ENCODE measurements at places on chromosomes 12 and 14.

- DNase-seq = no peak
Observed at GRCh38 chr12:44930972-44931600, 55.0 kb upstream of the NELL2 start.

DNA sequence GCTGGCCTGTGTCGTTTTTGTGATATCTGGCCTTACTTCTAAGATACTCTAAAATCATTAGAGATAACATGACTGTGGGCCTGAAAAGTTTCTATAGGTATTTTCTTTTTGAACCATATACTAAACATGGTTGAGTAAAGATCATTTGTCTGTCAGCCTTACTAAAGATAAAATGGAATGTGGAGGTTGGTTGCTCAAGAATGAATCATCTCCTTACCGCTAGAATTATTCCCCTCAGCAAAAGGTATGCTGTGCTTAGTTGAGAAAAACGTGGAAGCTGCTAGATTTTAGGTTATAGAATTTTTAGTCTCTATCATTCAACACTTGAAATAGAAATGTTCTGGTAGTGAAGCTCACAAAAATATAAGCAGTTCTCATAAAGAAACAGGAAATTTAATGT is 407.3 kb downstream of the AEBP2 start:
- no peak for DNase-seq

DNA sequence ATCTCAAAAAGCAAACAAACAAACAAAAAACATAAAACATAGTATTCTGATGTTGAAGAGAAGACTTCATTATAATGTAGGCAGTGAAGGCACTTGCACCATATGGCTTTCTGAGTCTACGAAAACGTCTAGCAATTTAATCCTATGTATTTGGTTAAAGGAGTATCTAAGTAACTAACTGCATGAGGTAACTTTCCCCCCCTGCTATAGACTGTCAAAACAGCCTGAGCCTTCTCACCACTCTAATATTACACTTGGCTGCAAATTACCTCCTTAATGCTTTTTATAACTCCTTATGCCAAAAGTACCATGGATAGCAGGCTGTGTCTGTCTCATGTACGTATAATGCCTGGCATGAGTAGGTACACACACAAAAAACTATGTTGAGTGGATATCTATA is 607.6 kb upstream of the FLRT2 start:
- DNase-seq = no peak

- no peak for DNase-seq
Observed at GRCh38 chr14:30849354-30849753, 25.0 kb upstream of the COCH start.

- DNase-seq = no peak
Observed at GRCh38 chr14:46769292-46769691, 117.7 kb upstream of the RPL10L start.

DNA sequence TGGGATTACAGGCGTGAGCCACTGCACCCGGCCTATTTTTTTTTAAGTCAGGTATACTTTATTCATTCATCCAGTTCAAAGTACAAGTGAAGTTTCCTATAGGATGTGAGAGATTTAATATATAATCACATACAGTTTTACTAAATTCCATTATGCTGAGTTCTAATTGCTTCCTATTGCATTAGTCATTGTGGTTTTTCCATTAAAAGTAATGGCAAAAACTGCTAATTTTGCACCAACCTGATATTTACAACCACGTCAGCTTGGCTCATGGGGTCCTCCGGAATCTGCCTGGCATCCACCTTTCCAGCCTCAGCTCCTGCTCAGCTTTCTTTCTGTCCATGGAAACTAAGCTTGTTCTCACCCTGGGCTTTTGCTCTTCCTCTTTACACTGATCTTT is 67.0 kb upstream of the CSRP2 start:
- no peak for DNase-seq

GRCh38 chr12:38878333-38878705 is 27.1 kb downstream of the CPNE8 start:
- DNase-seq = no peak

DNA sequence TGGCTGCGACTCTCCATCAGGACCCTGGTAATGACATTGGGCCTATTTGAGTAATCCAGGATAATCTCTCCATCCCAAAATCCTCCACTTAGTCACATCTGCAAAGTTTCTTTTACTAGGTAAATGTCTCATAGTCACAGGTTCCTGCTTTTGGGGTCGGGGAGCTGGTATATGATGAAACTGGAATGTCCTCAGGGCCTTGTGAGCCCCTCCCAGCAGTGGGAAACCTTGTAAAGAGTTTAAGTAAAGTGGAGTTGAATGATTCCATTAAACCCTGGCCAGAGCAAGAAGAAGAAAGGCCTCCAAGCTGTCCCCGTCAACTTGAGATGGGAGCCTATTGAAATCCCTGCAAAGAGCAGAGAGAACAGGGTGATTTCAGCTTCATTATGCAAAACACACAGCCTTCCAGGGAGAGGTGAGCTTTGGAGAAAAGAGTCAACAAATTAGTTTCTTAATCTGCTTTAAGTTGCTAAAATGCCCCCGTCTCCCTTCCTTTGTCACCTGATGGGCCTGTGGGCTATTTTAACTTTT is 12.6 kb downstream of the WSCD2 start:
- DNase-seq = peak; percentile 9

GRCh38 chr14:54172562-54172961 is 215.9 kb upstream of the BMP4 start:
- DNase-seq = no peak

DNA sequence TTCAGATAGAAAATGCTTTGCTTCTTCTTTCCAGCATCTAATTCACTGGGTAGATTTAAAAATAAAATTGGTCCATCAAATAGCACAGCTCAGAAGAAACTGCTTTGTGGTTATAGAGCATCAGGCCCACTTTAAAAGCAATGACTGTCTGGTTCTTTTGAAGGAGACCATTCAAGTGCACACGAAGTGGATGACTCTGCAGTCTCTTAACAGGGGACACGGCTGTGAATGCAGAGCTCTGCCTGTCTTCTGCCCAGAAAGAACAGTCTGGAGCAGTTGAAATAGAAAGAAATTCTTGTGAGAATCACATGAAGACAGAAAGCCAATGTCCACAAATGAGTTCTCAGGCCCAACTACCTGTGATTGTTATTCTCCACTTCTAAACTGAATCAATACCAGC is 138.7 kb upstream of the PLEKHA5 start:
- DNase-seq = no peak

GRCh38 chr12:104579718-104580495 is 123.2 kb downstream of the CHST11 start:
- no peak for DNase-seq

GRCh38 chr14:56131004-56131864 is 13.0 kb downstream of the PELI2 start:
- DNase-seq = no peak

DNA sequence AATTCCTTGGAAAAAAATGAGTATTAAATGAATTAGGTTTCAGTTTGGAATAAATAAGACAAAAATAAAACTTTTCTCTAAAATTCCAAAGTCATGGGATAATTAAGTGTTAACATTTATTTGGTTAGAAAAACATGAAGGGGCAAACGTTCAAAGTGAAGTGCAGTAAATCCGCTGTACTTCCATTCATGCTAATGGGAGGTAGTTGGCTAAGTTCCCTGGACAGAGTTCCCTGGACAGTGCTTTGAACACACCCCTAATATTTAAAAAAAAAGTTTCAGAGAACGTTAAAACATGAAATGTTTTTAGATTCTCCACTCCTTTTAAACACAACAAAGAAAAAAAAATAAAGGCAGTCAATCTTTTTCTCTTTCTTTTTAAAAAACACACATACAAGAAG is 16.3 kb downstream of the ALX1 start:
- no peak for DNase-seq

DNA sequence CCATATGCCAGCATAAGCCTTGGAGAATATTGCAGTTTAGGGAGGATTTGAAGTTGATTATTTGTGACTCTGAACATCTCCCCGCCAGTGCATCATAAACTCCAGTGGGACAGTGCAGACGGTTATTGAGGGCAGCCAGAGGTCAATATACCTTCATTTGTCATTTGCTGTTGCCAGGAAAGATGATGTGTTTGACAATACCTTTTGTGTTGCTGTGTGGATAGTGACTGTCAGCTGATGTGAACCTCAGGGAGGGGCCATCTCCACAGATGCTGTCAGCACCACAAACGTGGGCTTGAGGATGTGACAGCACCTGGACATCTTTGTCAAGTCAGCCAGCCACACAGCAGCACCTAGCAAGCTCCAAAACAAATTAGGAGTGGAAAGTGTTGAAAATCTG is 11.5 kb downstream of the CCDC198 start:
- no peak for DNase-seq

DNA sequence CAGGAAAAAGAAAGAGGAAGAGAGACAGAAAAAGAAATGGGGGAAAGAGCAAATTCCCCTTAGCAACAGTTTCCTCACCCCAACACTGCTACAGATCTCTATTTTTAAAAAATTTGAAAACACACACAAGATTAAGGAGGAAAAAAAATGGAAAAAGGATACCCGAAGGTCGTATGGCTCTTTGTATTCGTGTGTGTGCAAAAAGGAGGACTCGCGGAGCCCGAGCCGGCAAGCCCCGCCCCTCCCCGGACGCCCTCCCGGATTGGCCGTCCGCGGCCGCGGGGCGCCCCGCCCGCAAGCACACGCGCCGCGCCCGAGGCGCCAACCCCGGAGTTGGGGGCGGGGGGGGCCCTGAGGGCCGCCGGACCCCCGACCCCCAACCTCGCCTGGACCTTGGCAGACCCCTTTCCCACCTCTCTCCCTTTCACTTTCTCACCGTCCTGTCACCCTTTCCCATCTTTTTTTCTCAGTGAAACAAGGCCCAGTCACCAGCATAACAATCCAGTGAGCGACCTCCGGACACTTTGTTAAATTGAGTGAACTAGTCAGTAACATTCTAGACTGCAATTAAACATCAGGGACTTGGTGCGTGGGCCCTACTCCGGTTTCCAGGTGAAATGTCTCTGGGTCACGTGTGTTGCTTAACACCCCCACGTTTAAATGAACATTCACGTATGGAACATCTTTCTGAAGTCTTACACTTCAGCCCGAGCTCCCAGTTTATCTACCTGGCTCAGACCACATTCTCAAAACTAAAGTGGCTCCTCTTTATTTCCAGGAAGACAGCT is at the start of gene C14orf93:
Gene C14orf93, minus strand, starts transcription at position 205 of the 788 bp plus-strand sequence. CDS start 11,120 bp downstream, outside the sequence.
- DNase-seq = peak; percentile 90

- DNase-seq = no peak
Observed at GRCh38 chr14:74962493-74962892, 7.1 kb upstream of the PGF start.

DNA sequence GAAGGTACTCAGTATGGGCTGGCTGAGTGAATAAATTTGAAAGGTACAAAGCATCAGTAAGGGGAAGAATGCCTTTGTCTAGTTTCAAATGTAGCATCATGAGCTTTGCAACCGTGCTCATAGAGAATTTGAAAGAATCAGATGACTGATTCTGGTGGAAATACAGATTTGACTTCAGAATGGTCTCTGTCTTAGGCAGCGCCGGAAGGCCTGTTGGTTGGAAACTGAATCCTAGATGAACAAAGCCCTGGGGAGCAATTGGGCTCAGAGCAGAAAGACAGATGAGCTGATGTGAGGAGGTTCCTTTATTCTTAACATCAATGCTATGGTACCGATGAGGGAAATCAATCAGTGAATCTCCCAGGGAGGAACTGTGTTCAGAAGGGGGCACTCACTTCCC is 137.3 kb downstream of the SNAPC1 start:
- no peak for DNase-seq

DNA sequence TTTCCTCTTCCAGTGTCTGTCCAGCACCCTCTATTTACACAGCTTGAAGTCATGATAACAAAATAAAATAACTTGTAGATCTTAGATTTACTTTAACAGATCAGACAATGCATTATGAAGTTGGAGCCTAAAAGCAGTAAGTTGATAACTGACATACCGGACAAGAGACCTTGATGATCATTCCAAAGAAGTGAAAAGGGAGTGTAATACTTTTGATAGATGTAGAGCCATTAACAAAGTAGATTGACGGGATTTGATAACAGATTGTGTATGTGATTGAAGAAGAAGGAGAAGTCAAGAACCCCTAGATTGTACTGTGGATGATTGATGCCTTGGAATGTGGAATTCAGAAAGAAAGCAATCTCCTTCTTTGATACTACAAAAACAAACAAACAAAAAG is 403.8 kb upstream of the MGAT4C start:
- no peak for DNase-seq

GRCh38 chr14:65141523-65141922 is 39.2 kb upstream of the MAX start:
- no peak for DNase-seq

DNA sequence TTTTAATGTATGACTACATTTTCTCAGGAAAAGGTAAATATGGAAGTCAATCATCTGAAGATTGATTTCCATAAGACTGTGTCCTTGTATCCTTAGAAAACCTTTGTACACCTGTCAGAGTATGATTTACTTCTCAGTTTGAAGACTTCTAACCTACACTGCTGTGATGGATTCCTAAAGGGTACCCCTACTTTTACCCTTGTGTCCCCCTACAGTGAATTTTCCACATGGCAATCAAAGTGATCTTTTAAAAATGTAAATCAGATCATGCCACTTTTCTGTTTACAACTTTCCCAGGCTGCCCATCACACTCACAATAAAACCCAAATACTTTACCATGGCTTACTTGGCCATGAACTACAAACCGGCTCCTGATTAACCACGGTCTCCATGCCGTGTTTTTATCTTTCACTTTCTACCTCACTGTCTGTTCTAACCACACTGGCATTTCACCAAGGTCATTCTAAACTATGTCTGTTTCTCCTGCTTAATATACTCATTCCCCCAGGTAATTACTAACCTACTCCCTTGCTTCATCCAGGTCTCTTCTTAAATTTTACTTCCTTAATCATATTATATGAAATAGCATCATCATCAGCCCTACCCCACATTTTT is 8.1 kb downstream of the DNAI7 start:
- DNase-seq = no peak

DNA sequence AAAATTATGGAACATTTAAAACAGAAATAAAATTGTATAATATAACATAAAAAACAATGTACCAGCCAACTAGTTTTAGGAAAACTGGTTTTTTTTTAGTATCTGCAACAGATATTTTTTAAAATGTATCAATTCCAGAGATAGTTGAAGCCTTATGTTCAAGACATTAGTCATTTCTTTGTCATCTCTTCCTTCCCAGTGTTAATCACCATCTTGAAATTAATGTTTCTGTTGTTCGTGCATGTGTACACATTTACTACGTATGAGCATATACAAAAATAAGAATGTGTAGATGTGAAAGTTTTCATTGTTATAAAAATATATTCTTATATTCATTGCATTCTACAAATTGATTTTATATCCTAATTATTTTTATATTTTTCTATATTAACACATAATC is 1062.1 kb downstream of the SLC6A15 start:
- no peak for DNase-seq
